Glutamatergic neuron (in vitro differentiated cells): ENCODE measurements at places on chromosomes 12 and 14.

- DNase-seq = peak; percentile 67
Observed at GRCh38 chr12:442235-442884, 17.4 kb upstream of the B4GALNT3 start.

DNA sequence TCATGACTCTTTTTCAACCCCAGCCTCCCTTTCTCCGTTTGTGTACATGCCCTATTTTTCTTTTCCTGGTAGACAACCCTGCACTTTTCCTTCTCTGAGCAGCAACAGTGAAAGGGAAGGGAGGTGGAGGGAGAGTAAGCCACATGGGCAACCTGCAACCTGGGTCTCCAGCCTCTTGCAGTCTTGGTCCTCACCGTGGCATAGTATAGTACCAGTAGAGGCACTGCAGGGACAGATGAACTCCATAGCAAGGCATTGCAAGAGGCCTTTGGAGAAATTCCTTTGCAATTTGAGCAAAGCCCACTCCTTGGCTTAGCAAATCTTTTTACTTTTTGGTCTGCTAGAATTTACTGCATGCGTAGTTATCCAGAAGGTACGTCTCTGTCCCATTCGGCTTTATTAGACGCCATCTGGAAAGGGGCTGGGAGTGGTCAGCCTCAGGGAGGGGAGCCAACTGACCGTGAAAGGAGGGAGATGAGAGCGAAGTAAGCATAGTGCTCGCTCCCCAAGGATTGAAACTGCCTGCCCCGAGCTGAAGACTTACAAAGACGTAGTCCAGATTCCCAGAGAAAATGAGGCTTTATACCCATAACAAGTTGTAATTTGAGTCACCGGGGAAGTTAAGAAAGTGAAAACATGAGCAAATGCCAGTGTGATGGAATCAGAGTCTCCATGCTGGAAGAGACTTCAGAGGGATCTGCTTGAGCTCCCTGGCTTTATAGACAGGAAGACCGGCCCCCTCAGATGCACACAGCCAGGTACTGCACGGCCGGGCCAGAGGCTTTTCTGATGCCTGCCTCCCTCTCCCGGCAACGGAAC is 332.0 kb downstream of the CACNA1C start:
- no peak for DNase-seq

DNA sequence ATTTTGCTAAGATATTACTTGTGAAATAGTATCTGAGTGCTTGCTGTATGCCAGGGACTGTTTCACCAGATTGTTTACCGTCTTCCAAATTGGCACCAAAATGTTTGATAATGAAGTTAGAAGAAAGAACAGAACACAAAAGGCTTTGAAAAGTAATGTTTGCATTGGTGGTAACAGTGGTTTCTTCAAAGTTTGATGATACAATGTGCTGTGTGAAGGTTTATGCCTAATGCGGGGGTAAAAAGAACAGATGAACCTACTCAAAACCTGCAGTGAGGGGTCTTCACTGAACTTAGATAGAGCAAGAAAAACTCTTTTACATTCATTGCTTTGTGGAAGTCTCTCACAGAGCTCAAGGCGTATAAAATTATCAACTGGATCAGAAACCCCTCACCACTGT is 76.2 kb downstream of the PRKCH start:
- DNase-seq = no peak

DNA sequence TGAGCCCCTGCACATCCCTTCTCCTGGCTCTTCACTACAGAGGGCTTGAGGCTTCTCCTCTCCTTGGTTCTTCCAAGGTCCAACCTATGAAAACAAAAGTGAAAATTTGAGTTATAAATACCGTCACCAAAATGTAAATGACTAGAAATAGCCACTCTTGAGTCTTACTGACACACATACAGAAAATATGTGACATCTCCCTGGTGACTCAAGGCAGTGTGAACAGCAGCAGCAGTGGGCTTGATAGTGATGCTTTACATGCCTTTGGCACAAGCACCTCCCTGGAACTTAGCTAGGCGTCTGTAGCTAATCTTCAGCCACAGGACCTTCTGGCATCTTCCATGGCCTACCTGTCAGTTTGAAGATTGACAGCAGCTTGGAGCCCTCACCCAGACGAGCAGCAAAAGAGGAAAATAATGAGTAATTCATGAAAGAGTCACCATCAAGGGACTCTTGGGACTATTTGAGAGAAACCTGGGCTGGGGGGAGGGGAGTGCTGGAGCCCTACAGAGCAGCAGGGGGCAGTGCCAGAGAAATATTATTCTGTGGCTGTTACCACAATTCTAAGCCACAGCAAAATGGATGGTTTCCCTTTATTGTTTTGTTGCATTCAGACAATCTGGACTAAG is 158.0 kb downstream of the KCNK10 start:
- DNase-seq = no peak

GRCh38 chr12:121465921-121466793 is 66.2 kb downstream of the RNF34 start:
- DNase-seq = peak; percentile 60

DNA sequence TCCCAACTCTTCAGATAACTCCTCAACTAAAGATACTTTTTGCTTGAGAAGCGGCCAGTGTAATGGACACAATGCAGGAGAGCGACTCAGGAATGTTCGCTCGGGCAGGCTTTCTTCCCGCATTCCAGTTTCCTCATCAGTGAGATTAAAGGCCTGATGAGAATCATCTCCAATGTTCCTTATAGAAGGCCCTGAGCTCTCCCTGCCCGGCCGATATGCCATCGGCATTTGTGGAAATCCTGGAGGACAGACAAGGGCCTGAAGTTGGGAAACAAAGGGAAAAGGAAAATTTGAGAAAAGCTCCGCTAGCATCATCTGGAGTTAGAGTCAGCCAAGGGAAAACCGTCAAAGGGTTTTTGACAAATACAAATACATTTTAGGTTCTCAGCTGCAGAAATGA is 38.0 kb upstream of the FOXN3 start:
- no peak for DNase-seq

DNA sequence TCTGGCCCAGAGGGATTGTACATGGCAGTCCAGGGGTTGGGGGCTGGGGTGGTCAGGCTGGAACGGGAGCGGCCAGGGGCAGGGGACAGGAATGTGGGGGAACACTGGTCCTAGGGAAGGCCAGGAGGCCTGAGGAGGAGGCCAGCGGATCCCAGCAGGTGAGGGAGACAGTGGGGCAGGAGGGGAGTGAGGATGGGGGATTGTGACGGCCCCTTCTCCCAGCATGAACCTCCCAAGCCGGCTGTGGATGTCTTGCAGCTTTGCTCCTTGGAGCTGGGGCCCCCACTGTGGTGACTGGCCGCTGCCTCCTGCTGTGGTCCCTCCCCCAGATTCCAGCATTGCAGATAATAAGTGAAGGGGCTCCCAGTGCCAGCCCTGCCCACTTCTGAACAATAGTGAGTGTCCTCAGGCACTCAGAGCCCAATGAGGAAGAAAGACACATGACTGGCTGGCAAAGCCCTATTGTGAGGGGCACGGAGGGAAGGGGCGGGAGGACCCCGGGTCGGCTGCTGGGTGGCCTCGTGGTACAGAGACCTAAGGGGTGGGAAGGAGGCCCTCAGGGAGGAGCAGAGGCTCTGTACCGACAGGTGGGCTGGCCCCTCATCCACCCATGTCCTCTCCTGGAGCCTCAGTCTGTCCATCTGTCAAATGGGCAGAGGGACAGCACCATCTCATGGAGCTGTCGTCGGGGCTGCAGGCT is 215.0 kb downstream of the KIF26A start:
- DNase-seq = no peak

GRCh38 chr14:96309896-96310330 is 53.2 kb downstream of the ATG2B start:
- DNase-seq = no peak

- no peak for DNase-seq
Observed at GRCh38 chr12:30965613-30965985, 39.1 kb downstream of the TSPAN11 start.

DNA sequence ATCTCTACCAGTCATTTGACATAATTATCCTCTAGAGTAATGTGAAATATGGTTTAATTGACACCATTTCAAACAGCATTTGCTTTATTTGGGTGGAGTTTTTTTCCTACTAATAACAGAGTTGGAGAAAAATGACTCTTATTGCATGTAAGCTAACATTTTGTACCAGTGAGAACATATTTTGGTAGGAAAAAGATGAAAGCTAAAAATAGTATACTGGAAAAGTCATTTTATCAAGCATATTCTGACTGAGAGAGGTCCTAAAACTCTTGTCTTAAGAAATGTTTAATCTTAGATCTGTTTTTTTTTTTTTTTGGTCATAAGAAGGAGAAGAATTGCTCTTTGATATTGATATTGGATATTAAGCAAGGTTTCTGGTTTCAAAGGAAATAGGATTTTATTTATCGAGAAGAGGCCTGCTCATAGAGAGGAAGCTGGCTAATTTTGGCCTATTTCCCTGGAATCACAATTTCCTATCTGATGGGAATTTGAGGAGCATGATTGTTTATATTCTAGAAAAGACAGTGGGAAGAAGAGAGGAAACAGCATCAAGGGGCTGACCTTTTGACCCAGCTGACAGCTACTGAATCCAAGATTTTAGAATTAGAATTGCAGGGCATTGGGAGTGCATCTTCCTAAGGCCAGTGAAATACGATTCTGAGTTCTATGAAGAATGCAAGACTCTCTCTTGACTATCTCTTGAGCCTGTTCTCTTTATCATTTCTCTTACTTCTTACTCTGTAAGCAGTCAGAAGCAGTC is 19.4 kb downstream of the OTOGL start:
- DNase-seq = no peak

DNA sequence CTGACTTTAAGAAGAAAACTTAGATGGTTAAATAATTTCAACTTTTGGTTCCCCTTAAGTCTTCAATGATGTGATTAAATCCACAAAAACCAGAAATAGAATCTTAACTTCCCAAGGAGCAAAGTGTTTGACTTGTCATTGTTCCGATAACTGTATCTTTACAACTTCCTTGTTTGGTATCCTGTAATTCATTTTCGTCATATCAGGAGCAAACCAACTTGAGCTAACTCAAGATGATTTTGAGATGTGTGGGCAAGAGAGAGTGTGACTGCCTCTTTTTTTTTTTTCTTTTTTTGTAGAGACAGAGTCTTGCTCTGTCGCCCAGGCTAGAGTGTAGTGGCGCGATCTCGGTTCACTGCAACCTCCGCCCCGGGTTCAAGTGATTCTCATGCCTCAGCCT is 25.3 kb downstream of the DRAM1 start:
- no peak for DNase-seq

DNA sequence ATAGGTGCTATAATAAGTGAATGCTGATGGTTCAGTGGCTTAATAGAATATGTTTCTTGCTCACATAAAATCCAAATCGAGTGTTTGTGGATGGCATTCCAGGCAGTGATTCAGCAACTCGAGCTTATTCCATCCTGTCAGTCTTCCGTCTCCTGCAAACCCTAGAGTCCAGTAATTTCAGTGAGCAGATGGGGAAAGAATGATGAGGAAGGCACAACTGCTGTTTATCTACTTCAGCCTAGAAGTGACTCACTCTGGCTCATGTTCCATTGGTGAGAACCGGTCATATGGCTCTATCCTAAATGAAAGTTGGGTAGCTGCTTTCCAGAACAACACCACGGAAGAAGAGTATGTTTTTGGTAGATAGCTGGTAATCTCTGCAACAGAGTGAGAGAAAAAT is 421.8 kb upstream of the PDE3A start:
- DNase-seq = no peak

GRCh38 chr14:29584992-29585391 is 342.7 kb downstream of the PRKD1 start:
- peak; percentile 27 for DNase-seq

- no peak for DNase-seq
Observed at GRCh38 chr12:89311703-89312293, 40.5 kb downstream of the DUSP6 start.

DNA sequence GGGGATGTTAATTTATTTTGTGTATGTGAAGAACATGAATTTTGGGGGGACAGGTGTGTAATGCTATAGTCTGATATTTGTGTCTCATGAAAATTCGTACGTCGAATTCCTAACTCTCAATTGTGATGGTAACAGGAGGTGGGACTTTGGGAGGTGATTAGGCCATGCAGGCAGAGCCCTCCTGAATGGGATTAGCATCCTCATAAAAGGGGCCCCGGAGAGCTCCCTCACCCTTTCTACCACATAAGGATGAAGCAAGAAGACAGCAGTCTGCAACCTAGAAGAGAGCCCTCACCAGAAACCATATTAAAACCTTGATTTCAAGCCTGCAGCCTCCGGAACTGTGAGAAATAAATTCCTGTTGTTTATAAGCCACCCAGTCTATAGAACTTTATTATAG is 165.4 kb downstream of the MDGA2 start:
- no peak for DNase-seq

GRCh38 chr12:42767326-42767954 is 177.9 kb upstream of the PRICKLE1 start:
- no peak for DNase-seq

DNA sequence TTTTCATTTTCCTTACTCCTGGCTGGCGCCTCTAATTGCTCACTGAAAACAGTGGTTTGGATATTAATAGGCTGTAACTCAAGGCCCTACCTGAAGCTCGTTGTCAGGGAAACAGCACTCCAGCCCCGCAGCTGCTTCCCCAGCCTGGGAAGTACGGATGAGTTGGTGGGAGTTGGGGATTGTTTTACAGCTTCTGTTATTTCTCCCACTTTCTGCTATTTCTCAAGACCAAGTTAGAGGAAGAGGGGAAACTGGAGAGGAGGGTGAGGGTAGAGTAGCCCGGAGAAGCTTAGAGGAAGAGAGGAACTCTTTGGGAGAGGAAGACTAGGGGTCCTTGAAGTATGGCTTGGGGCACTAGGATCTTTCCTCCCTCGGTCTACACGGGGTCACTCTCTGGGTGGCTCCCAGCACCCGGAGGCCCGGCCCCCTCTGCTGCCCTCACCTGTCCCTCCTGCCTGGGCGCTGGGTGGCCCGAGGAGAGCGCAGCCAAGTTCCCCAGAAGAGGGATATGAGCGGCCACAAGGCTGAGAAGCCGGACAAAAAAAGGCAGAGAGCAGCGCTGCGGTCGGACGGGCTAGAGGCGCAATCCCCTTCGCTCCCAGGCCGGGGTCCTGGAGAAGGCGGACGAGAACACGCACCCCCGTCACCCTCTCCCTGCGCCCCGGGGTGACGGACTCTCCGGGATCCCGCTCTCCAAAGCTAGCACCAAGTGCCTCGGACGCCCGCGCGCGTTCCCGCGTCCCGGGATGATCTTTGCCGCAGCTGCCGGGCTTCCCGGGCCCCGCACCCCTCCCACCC is 671 bp downstream of the SPTB start:
- peak; percentile 30 for DNase-seq

GRCh38 chr12:123973552-123974341 is 732 bp downstream of the ZNF664 start:
- peak; percentile 82 for DNase-seq

GRCh38 chr12:124172636-124173035 is 122.3 kb upstream of the RFLNA start:
- DNase-seq = no peak

- DNase-seq = no peak
Observed at GRCh38 chr12:26872625-26873024, 39.6 kb upstream of the ITPR2 start.

GRCh38 chr12:27334042-27334720 is 1.5 kb downstream of the BMAL2 start:
- DNase-seq = no peak

- no peak for DNase-seq
Observed at GRCh38 chr12:64745980-64746379, 13.2 kb downstream of the GNS start.

DNA sequence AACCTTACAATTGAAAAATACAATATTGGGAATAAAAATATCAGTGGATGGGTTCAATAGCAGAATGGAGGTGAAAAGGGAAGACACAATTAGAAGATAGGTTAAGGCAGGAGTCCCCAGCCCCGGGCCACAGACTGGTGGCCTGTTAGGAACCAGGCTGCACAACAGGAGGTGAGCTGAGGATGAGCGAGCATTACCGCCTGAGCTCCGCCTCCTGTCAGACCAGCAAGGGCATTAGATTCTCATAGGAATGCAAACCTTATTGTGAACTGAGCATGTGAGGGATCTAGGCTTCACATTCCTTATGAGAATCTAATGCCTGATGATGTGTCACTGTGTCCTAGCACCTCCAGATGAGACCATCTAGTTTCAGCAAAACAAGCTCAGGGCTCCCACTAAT is 27.3 kb upstream of the ST8SIA1 start:
- DNase-seq = no peak
